ENCODE measurements at places on chromosomes 5 and 9.

- DNase-seq = no peak
Observed at GRCh38 chr5:57341380-57341979, 141.1 kb downstream of the ACTBL2 start.

GRCh38 chr5:144368556-144368955 is 197.9 kb downstream of the KCTD16 start:
- DNase-seq = no peak

DNA sequence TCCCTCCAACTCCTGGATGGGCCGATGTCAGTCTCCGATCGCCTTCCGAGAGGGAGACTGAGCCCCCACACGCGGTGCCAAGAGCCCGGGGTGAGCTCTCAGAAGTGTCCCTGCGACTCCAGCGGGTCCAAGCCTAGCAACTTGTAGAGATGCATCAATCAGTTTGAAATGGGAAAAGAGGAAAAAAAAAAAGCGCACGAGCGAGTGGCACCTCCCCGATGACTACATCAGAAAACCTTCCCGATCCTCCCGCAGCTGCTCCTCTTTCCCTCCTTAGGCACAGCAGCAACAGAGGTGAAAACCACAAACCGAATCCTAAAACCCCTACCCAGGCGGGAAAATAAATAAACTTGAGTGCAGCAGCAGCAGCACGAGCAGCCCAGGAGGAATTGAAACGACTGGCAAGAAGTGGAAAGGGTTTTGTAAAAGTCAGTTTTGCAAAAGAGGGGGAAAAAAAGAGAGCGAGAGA is 1.0 kb upstream of the EFNA5 start:
- no peak for DNase-seq

- DNase-seq = no peak
Observed at GRCh38 chr9:74172874-74173273, 324.3 kb upstream of the RORB start.

DNA sequence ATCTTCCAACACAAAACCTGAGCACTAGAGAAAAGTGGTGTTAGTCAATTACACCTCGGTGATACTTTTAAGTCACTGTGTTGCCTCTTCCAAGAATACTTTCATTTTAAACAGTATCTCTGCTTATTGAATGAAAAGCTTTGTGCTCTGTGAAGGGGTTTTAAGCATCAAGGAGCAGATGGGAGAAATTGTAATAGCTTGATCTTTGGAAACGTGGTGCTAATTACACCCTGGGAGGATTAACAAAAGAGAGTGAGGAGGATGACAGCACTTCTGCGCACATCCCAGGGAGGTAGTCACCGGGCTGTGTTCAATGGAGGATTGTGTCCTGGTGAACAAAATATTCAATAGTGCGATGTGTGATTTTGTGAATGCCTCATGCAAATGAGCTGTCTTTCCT is 477.4 kb upstream of the ADAMTS16 start:
- no peak for DNase-seq

DNA sequence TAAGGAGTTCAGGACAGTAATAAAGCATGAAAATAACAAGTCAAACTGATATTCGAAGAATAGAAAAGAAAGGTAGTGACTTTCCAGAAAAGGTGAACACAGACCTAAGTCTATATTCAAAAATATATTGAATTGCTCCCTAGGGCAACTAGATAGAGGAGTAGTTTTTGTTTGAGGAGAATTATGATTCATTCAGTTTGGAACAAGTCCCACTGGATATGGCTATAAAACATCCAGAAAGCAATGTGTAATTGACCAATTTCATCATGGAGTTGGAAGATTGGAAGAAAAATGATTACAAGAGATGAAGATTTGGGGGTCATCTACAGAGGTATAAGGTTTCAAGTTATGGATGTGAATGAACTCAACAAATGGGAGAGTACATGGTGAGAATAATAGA is 117.5 kb upstream of the ZNF462 start:
- DNase-seq = no peak

- no peak for DNase-seq
Observed at GRCh38 chr5:98989727-98990126, 60.9 kb upstream of the CHD1 start.

DNA sequence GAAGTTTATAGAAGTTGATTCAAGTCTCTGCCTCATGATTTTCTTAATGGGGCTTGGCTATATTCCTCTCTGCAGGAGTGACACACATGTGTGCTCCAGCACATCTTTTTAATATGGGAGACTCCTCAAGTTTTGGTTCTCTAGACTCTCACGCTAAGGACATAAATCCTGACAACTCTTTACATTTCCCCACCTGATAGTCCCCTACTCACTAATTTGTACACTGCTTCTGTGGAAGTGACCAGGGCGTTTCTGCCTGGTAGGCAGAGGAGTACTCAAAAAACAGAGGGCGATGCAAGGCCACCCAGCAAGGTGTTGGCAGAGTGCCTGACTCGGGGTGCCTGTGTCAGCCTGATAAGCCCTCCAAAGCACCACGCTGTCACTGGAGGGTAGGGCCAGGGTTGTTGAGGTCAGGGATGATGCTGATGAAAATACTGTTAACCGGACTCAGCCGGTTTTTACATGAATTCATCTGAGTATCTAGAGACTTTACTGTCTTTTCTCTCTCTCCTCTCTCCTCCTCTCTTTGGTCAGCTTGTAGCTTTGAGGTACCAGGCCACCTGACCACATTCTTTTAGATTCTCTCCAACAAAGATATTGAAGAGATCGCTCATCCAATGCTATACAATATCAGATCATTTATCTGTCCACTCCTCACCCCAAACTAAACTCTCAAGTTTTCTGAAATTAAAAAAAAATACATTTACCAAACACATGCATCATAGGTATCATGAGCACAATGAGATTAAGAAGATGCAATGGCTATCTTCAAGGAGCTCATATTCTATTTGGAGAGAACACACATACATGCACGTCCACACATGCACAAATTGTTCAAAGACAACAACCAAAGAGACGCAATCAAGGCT is 205.2 kb downstream of the PIK3R1 start:
- DNase-seq = no peak

GRCh38 chr5:55860709-55861108 is 9.6 kb downstream of the IL31RA start:
- DNase-seq = no peak

GRCh38 chr5:147189109-147189424 is 45.8 kb upstream of the STK32A start:
- no peak for DNase-seq

GRCh38 chr5:62588668-62589067 is 10.0 kb downstream of the LRRC70 start:
- no peak for DNase-seq

DNA sequence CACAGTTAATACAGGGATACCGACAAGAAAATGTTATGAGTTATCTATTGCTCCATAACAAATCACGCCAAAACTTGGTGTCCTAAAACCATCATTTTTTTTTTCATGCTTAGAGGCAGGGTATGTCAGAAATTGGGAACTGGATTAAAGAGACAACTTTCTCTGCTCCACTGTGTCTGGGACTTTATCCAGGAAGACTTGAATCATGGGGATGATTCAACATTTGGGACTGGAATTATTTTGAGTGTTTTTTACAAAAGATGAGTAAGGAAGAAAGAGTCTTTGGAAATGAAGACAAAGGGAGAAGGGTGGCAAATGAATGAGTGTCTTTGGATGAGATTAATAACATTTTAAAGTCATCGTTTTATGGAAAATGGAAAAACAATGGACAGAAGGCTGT is 1883.7 kb upstream of the C9orf72 start:
- no peak for DNase-seq

- no peak for DNase-seq
Observed at GRCh38 chr9:97703437-97704344, 6.6 kb upstream of the XPA start.

- DNase-seq = no peak
Observed at GRCh38 chr5:122102825-122103224, 24.8 kb upstream of the LOX start.

DNA sequence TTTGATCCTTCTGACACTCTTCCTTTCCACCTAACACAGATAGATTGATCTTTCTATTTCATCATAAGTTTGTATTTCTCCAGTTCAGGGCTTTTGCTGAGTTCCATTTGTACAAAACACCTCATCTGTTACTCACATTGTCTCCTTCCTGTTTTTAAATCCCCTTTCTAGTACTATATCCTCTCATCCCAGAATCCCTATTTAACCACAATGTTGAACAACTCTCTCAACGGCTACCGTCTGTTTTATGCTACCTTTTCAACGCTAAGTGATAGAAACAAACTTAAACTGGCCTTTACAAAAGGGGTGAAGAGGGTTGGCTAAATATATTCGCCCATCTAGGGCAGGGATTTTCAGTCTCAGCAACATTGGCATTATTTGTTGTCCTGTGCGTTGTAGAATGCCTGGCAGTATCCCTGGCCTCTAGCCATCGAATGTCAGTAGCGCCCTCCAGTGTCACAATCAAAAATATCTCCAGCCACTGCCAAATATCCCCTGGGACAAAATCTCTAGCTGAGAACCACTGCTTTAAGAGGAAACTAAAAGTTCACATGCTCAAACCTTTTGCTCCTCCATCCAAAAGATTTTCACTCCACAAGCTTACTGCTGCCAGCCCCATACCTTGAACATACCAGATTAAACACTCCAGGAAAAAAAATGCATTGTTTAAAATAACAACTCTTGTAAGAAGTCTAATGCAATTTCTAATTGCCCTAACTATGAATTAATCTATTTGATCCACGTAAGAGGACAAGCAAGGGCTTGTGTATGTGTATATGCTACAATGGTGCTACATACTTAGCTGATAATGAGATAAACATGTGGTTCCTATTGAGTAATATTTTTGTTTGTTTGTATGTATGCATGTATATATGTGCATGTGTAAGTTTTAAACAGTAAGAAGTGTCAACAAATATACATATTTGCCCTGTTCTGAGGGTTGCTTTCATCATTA is 344.0 kb downstream of the PTPRD start:
- no peak for DNase-seq

- DNase-seq = no peak
Observed at GRCh38 chr5:172063463-172064235, 57.2 kb upstream of the FBXW11 start.

GRCh38 chr5:72427488-72428437 is 79.4 kb downstream of the ZNF366 start:
- DNase-seq = no peak

GRCh38 chr5:58902305-58902704 is 319.4 kb downstream of the RAB3C start:
- no peak for DNase-seq

DNA sequence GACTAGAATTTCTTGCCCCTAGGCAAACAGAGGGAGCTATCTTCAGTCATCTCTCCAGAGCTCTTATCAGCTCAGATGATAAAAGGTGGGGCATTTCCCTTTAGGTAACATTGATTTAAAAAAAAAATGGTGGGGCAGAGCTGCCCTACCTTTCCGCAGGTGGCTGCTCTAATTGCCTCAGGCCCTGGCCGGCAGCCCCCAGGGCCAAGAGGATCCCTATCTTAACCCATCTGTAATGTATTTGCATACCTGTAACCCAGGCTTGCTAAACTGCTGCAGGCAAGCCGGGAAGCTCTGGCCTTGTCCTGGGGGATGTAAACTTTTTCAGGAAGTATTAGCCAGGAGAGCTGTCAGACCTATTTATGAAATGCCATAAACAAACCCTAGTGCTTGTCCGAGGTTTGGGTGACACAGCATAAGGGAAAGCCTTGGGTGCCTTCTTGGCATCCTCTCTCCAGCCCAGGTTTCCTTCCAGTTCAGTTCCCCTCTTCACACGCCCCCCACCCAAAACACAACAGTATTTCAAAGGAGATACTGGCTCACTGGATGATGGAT is 20.9 kb upstream of the ZSWIM6 start:
- no peak for DNase-seq

- DNase-seq = no peak
Observed at GRCh38 chr9:116329470-116329869, 175.9 kb downstream of the PAPPA start.

DNA sequence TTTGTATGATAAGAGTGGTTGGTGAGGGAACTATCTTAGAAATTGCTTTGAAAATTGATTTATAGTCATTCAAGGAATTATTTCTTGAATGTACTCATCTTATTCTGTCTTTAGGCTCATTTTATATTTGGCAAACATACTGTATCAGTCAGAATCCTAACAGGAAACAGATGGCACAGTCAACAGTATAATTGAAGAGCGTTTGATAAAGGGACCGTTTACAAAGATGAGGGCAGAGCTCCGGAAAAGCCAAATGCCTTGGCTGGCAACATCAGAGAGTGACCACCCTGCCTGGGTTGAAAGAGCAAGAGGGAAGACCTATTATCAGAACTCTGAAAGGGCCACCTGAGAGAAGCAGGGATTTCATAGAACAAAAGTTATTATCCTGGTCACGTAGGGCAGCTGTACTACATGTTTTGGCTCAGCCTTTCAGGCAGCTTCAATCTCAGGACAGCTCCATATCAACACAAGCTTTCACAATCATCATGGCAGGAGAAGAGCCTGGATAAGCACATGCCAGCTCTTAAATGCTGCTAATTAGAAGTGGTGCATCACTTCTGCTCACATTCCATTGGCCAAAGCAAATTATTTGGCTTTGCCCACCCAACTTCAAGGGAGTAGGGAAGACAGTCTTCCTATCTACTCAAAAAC is 47.2 kb upstream of the ARL15 start:
- DNase-seq = no peak

DNA sequence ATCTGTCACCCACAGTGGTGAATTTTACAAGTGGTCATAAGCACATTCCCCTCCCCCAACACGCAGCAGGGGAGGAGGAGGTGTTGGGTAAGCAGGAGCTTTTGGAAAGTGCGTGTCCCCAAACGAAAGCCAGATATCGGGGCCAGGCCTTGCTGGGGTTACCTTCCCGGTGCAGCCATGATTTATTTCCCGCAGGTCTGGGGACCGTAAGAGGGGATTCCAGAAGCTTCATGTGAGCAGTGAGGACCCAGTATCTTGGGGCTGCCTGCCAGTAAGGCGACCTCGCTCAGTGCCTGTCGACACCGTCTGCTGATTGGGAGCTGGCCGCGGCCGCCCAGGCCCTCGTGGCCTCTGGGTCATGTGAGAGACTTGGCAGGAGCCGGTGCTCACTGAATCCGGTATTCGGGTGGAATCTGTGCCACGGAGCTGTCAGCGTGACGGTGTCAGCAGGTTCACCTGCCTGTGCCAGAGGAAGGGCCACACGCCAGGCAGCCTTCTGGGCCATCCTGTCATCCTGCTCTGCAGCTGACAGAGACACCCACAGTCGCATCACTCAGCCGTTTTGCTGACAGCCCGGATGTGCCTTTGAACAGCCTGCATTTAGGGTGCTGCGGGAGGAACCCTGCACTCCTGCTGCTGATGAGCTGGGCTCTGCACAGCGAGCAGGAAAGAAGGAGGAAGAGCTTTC is 37.3 kb downstream of the SEC61B start:
- peak; percentile 17 for DNase-seq

GRCh38 chr5:16666883-16667398 is 50.1 kb upstream of the RETREG1 start:
- DNase-seq = no peak

- DNase-seq = no peak
Observed at GRCh38 chr5:121500310-121500709, 351.4 kb upstream of the FTMT start.

DNA sequence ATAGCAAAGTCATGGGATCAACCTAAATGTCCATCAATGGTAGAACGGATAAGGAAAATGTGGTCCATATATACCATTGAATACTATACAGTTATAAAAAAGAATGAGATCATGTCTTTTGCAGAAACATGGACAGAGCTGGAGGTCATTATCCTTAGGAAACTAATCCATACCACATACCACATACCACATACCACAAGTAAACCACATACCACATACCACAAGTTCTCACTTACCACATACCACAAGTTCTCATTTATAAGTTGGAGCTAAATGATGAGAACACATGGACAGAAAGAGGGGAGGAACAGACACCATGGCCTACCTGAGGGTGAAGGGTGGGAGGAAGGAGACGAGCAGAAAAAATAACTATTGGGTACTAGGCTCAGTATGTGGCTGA is 154.6 kb upstream of the GHR start:
- DNase-seq = no peak
